Stimulated activated CD4-positive, alpha-beta T cell treated with anti-CD3 and anti-CD28 coated beads, TNF-alpha, amount 100 ng/mL, for 4 hours (primary cell): ENCODE measurements at places on chromosomes 1 and 21.
A peak's percentile ranks its signal among the peaks of the same experiment; 100 is the strongest.

- DNase-seq: no peak
Measured at GRCh38 chr1:26016953-26017545, 4.5 kb upstream of the EXTL1 start.

GRCh38 chr1:53686091-53686964 lies 52.6 kb downstream of the GLIS1 start:
- no peak for DNase-seq

GRCh38 chr1:43981135-43981491 lies 2.1 kb downstream of the B4GALT2 start:
- no peak for DNase-seq

DNA sequence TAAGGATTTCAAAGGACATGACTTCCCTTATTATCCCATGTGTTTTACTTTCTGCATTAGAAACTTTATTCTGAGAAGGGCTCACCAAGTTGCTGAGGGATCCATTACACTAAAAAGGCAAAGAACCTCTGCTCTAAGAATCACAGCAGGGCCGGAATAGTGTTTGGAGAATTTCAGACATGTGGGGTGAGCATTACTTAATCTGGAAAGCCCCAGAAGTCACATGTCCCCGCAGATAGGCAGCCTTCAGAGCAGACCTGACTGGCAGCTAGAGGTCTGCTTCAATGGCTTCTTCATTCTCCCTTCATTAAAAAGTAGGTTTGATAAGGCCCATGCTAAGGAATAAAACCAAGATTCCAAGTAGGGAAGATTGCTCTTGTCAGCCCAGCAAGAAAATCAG lies 52.6 kb upstream of the RBM15 start:
- DNase-seq: no peak

DNA sequence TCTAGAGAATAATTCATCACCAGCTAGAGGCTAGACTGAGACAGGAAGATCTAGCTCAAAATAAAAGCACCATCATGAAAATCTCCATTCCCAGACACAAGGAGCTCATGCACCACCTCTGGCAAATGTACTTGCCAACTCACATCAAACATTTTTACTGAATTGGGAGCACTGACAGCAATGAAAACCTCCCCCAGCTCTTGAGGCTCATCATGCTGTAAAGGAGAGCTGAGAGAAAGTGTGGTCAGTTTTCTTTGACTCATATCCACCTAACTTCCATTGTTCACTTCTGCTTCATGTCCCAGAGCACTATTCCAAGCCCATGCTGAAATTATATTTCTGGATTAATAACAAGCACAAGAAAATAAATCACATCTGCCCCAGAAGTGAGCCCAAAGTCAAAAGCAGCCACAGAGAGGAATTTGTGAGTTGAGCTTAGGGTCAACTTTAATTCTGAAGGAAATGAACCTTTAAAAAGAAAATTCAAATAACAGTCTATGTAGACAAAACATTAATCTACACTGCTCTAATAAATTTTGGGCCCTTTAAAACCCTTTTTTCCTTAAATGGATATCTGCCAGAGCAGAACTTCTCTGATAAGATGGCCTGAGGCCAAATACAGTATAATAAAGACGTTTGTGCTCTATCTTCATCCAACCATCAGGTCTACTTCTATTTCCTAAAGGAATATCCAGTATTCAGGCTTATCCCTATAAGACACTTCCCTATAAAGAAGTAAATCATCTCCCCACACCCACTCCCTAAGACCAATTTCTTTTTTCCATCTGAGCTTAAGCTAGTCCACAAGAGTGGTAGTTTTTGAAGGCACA lies 85.9 kb upstream of the ADAM30 start:
- DNase-seq: no peak

- DNase-seq: no peak
Measured at GRCh38 chr1:52003877-52004276, 13.4 kb upstream of the RAB3B start.

DNA sequence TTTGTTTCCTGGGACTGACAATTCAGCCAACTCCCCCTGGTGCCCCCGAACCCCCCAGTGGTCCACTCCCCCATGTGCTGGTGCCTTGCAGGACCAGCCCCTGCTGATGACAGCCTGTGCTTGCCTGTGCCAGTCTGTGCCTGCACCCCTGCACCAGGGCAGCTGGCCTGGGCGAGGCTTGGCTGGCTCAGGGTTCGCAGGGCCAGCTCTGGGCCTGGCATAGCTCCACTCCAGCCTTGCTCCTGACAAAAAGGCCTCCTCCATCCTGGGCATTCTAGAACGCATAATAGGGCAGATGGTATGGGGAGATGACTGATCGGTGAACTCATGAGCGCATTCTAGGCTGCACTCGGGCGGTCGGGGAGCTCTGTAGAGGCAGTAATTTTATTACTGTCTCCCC lies 5.4 kb downstream of the CNTN2 start:
- DNase-seq: no peak

DNA sequence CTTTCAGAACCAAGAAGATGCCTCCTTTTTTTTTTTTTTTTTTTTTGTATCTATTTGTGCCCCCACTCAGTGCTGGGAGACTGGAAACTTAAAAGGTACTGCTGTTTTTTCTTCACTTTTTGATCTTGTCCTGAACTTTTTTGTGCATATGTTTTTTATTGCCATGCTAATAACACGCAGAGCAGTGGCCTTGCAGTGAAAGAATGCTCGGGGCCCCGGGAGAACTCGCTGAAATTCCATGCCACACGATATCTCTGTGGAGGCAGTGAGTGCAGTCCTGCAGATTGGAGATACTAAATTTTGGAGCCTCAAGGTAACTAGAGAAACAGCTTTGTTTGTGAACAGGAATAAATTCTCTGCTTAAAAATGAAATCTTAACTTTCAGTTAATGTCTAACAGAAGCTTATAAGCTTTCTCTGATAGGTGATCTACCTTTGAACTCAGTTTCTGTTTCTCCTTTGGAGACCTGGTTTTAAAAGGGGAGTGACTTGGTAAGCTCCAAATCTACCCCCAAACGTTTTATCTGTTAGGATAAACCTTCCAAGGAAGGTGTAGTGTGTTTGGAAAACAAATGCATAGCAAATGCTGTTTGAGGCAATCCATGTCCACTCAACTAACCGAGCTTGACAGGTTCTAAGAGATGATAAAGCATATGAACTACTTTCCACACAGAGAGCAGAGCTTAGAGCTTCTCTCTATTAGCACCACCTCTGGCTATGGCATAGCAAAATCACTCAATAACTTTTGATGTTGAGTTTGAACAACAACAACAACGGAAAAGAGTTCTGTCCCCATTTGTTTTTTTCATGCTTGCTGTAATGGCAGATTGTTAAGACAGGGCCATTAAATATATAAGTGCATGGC lies 113.7 kb upstream of the PLXNA2 start:
- DNase-seq: no peak

DNA sequence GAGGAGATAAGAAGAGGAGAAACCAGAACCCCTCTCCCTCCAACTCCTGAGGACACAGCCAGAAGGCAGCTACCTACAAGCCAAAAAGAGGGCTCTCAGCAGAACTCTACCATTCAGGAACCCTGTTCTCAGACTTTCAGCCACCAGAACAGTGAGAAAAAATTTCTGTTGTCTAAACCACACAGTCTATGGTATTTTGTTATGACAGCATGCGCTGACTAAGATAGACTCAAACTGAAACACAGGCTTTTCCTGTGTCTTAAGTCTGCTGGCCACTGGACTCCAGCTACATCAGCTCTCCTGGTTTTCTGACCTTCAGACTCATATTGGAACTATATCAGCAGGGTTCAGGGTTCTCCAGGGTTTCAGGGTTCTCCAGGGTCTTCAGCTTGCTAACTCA lies 126.5 kb upstream of the TNFSF4 start:
- no peak for DNase-seq

- no peak for DNase-seq
Measured at GRCh38 chr1:208198236-208198635, 45.9 kb downstream of the PLXNA2 start.

DNA sequence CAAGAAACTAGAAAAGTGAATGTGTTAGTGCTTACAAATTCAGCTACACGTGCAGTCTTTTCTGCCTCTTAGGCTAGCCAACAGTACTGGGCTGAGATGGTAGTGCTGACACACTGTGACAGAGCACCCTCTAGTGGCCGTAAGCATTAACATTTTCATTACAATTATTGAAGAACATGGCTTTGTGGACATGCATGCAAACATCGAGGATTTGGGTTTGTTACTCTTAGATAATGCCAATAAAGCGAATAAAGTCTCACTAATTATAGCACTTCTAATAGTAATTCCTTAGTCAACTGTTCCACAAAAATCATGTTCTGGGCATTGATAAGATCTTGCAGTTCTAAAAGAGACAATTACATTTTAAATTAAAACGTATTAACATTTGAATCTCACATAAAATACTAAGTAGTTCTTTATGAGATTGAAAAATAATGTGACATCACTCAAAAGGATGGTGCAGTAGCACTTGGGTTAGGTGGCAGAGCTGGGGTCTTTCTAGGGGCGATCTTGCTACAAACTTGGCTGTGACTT lies 47.1 kb downstream of the MYSM1 start:
- peak; percentile 0 for DNase-seq

GRCh38 chr1:9097947-9098705 lies 28.7 kb upstream of the SLC2A5 start:
- no peak for DNase-seq

DNA sequence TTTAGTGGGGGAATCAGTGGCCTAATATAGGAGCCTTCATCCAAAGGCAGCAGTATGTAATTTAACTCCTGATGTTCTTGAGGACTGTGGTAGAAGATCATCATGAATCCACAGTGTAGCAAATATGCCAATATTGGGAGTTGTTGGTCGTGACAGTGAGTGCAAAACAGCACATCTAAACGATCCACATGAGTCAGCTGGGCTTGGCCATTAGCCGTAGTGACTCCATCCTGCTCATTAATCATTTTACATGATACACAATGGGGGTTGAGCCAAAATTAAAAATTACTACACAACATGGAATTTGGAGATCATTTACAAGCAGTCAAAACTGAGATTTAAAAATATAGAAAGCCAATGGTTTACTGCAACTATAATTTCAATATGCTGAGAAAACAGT lies 653.9 kb upstream of the CAMK1G start:
- DNase-seq: no peak

- no peak for DNase-seq
Measured at GRCh38 chr1:157671895-157672294, 28.7 kb downstream of the FCRL3 start.

DNA sequence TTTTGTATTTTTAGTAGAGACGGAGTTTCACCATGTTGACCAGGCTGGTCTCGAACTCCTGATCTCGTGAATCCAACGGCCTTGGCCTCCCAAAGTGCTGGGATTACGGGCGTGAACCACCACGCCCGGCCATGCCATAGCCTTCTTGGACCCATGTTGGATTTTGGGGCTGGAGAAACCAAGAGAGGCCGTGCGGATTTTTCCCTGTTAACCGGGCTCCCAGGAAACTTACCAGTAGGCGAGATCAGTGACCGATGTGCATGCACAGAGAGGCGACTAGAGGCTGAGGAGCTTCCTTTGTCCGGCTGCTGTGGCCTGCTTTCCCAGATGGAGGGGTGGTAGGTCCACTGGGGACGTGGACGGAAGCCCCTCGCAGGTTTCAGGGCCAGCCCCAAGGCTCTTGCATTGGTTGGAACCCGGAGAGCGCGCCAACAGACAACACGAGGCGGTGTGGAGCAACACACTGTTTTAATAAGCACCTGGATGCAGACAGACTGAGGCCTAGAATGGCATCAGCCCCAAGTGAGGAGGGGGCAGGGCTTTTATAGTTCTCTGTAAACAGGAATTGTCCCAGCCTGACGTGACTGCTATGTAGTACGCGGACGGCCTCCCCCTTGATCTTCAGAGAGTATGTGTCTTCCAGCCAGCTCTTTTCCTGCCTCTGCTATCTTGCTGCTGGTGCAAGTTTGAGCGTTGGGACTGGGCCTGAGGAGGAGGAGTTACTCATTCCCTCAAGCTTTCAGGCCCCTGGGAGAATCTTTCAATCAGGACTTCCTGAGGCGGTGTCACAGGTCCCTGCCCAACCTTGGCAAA lies at the start of gene ERVH48-1:
Gene ERVH48-1 (minus strand): TSS at position 517 of the 813 bp plus-strand sequence. CDS start 6,624 bp downstream, outside the sequence.
- no peak for DNase-seq

DNA sequence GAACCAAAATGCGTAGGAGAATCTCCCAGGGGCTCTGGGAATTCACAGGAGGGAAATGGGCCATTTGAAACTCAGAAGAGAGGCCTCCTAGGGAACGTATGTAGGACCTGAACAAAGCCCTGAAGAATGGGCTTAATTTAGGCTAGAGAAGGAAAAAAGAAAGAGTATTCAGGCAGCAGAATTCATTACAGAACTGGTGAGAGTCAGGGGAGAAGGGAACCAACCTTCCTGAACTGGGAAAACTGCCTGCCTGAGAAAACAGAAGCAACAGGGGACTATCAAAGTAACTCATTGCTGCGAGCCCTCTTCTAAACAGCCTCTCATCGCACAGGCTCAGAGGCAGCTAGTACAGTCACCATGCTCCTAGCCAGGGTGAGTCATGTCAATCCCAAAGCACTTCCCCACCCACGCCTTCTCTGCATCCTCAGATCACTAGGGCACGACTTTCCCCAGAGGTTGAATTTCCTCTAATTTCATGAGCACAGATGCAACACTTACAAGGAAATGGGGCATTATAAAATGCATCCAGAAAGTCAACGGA lies 98.1 kb downstream of the ADSS2 start:
- no peak for DNase-seq

- DNase-seq: no peak
Measured at GRCh38 chr1:95790136-95790535, 556.1 kb downstream of the RWDD3 start.

DNA sequence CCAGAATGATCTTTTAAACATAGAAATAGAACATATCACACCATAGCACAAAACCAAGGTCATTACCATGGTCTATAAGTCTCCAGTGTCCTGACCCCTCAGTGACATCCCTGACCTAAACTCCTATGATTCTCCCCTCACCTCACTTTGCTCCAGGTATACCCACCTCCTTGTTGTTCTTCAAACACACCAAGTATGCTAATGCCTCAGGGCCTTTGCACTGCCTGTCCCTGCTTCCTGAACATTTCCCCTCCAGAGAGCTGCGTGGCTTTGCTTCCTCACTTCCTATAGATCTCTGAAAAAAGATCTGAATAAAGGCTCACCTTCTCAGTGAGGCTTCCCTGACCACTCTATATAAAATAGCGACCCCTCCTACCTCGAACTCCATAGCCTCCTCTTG lies 1.1 kb downstream of the GOLT1A start:
- DNase-seq: no peak

GRCh38 chr1:14064649-14065442 lies 364.9 kb downstream of the PRDM2 start:
- DNase-seq: no peak

DNA sequence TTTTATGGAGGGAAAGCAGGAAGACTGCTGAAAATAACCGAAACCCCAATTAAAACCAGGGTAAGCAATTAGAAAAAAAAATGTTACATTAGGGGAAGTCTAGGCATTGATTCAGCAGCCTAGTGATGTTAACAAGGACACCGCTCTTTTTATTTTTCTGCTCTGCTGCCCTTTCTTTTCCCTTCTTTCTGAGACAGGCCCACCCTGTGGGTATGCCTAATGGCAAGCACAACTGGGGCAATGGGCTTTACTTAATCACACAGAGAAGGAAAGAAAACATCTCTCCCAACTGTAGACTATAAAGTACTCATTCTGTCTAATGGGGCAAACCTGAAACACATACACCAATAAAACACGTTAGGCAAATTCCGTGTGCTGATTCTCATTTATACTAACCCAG lies 69.6 kb downstream of the GBP6 start:
- no peak for DNase-seq

GRCh38 chr1:21865609-21865942 lies 53.5 kb downstream of the LDLRAD2 start:
- DNase-seq: no peak
